Breast epithelium (tissue), 4 donors: ENCODE measurements at places on chromosomes 6 and 20. TPM values are rescaled to one million over a fixed set of nuclear protein-coding genes. Genes with fewer than 3 reads are reported as not detected.

DNA sequence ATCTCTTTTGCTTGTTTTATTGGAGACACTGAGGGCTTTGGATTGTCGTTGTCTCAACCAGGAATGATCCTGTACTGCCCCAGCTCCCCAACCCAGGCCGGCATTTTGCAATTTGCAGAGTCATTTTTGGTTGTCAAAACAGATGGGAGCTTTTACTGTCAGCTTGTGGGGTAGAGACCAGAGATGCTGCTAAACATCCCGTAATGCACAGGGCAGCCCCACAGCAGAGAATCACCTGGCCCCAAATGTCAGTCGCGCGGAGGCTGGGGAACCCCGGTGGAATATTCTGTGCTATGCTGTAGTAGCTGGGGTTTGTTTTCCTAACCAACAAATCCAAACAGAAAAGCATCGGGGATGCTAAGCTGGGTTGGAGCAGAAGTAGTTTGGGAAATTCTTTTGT, 99.7 kb downstream of the TSHZ2 start:
- no peak for DNase-seq

- no peak for DNase-seq
Observed at GRCh38 chr6:145139895-145140294, 595.4 kb downstream of the EPM2A start.

- no peak for DNase-seq
Observed at GRCh38 chr6:110188791-110189190, 8.6 kb downstream of the CDC40 start.

The TGM2 gene
- 15.2 TPM for total RNA-seq

DNA sequence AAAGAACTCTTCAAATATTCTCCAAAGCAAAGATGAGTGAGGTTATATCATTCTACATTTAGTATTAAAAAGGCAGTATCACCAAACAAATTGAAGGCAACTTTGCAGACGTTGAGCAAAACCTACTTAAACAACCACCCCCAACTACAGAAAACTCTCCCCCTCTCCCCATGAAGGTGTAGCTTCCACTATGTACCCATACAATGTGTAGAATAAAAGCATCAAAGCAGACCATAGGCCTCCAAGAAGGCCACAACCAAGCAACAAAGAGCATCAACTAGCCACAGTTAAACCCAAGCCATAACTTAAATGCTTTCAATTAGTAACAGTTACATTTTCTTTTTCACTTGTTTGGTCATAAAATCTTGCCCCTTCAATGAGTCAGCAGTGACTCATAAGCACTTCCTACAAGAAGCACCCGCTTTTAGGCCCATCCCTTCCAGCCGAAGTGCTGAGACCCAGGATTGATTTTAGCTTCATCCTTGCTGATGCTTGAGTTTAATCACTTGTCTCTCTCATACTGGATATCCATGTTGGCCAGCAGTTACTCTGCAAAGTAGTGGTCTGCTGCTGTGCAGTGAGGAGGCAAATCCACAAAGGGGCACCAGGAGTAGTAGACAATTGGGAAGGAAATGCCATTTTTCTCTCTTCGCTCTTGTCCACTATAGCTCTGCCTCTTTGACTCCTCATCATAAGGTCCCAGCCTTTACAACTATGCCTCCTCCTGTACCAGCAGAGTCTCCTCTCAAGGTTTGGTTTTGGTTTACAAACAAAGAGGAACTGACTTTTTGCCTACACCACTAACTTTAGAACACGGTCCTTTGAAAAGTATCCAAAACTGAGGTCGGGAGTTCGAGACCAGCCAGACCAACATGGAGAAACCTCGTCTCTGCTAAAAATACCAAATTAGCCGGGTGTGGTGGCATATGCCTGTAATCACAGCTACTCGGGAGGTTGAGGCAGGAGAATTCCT, 8.4 kb upstream of the NUP153 start:
- DNase-seq, result no peak

The TP53INP2 gene
- total RNA-seq, result 4.7 TPM

The TDRD6 gene
- total RNA-seq, result 1.1 TPM

- DNase-seq, result no peak
Observed at GRCh38 chr20:7935027-7935551, 5.2 kb downstream of the HAO1 start.

The SNX21 gene
- 55.0 TPM for total RNA-seq

DNA sequence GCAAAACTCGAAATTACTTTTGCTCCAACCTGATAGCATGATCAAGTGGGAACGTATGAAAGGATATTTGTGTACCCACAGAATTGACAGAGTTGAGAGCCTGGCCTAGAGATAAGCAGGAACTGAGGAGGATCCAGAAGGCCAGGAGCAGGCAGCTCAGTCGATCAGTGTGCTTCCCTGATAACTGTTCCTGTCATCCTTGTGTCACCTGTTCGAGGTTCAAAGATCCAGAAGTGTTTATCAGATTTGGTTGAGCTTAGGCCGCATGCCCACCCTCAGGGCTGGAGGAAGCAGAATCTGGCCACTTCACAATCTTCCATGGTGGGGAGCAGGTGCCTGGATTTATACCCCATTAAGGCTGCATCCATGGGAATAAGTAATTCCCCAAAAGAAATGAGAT, 124.8 kb downstream of the QRSL1 start:
- no peak for DNase-seq

- no peak for DNase-seq
Observed at GRCh38 chr20:40810332-40811000, 121.4 kb upstream of the MAFB start.

DNA sequence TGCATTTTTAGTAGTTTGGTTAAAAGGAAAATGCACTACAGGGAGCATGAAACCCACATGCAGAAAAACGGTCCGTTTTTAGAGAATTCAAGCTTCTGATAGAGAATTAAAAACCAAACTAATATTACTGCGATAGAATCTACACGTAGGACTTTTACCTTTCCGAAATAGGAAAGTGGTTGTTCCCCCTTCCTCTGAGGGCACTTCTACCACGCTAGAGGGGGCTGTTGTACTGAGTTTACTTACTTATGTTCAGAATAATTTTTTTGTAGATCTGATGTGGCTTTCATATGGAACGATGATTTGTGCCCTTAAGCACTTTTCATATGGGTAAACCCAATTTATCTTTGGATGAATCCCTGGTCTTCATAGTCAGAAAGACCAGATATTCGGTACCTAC, 264.3 kb upstream of the PLN start:
- no peak for DNase-seq

DNA sequence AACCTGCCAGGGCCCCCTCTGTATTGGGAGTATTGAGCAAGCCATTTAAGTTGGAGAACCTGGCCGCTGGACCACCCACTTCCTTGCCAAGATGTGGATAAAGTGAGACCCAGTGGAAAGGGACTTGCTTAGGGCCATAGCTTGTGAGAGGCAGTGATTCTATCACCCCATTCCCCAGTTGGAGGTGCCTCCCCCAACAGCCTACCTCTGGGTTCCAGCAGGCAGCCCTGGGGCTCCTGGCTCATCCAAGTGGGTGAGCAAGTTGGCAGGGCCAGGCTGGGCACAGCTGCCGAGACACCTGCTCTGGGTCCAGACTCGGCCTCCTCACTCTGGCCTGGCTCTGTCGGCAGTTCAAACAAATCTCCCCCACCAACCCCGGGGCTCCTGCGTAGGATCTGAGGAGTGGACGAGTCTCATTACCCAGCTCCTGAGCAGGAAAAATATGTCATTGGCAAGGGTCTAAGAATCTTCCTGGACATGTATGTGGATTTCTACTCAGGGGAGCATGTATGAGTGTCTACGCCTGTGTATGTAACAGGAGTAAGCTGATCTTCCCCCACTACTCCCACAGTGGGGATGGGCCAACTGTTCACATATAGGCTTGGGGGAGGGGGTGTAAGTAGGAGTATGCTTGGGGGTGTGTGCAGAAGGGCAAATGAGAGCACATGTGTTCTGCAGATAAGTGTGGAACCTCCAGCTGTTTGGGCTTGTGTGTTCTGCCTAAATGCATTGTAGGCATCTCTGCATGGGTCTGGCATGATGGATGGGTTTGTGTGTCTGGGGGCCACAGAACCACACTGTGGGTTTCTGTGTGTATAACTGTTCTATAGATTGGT, 1.9 kb downstream of the ID1 start:
- DNase-seq, result no peak

GRCh38 chr6:166318649-166319600, 10.7 kb upstream of the PRR18 start:
- DNase-seq, result no peak

- no peak for DNase-seq
Observed at GRCh38 chr6:30544666-30545272, 11.5 kb downstream of the GNL1 start.

DNA sequence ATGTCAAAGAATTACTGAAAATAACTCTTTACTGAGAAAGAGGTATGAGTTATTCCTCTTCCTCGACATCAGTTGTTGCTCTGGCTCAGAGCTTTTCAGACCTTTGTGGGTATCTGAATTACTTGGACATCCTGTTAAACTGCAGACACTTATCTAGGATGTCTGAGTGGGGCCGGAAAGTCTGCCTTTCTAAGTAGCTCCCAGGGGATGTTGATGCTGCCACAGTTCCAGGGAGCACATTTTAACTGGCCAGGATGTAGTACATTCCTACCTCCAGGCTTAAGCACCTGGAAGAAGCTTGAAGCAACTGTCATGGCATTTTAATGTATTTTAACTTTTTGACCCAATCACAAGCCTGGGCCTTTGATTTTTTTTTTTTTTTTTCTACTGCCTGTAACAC, 265.8 kb upstream of the PLCB4 start:
- DNase-seq, result no peak

DNA sequence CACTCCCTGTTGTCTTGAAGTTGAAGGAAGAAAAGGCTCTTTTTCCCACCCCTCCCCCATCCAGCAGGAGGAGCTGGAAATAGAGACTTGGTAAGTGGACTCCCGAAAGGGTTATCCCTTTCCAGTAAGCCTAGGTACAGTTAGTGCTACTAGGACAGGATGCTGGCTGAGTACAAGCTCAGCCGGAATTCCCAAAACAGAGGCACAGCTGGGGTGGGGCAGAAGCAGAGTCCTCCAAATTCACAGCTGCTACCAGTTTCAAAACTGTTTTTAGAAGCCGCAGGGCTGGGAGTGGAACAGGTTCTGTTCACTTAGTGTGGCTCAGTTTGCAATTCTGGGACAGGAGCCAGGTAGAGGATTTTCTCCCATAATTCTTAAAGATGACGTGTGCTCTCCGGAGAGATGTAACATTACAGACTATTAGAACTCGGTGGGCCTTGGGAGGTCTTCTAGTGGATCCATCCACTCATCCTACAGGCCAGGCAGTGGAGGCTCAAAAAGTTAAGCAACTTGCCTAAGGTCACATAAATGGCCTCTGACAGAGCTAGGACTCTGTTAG, 19.0 kb upstream of the UTRN start:
- DNase-seq, result peak; percentile 55

- DNase-seq, result no peak
Observed at GRCh38 chr6:156820089-156820798, 43.1 kb downstream of the ARID1B start.

DNA sequence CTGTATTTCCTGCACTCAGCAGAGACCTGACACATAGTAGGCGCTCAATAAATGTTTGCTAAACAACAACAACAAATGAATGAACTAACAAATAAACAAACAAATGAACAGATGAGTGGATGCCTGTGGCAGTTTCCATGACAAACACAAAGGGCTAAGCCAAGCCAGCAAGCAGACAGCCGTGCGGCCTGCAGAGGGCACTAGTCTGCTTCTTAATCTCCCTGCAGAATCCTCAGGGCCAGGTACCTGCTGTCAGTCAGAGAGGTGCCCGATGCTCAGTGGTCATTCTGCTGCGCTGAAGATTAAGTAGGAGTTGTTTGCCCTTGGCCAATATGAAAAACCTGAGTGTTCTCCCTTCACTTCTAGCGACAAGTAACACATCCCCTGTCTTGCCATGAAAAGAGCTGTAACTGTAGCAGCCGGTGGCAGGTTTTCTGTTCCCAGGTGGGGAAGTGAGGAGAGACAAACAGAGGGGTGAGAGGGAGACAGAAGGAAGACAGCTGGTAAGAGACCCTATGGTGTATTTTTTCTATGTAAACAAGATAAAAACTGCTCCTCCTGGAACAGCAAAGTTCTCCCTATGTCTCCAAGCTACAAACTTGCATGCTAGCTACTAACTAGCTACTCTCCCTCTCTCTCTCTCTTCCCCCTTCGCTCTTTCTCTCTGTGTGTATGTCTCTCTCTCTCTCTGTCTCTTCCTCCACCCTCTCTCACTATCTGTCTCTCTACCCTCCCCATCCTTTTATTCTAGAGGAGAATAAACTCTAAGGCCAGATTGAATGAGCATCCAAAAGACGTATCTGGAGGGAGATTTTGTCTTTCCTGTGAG, at the start of gene MC3R:
TSS of gene MC3R (plus strand) at position 779 of the 829 bp plus-strand sequence. CDS start 112 bp downstream, outside the sequence.
- peak; percentile 60 for DNase-seq

The NRSN1 gene
- not detected for total RNA-seq

The BCAS1 gene
- not detected for total RNA-seq

GRCh38 chr20:47160992-47161391, 195.5 kb downstream of the ZMYND8 start:
- DNase-seq, result no peak

The PGC gene
- 3.2 TPM for total RNA-seq

The RING1 gene
- total RNA-seq, result 11.8 TPM

DNA sequence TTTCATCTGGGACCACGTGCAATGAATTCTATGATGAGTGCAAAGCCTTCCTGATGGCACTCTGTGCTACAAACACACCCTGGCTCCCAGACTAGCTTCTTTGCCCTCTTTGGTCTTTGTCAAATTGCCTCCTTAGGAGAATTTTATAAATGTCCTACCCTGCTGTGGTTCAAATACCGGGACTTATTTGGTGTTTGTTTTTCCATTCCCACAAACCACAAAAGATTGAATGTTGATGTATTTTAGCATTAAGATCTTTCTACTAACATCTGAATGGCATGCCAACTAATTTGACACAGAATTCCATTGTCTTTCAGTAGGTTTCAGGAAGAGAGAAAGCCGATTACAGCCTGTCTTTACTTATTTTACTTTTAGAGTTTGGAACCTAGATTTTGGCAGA, 424.2 kb upstream of the SLC35B3 start:
- DNase-seq, result no peak

- no peak for DNase-seq
Observed at GRCh38 chr20:17647391-17648314, 34.4 kb downstream of the RRBP1 start.

DNA sequence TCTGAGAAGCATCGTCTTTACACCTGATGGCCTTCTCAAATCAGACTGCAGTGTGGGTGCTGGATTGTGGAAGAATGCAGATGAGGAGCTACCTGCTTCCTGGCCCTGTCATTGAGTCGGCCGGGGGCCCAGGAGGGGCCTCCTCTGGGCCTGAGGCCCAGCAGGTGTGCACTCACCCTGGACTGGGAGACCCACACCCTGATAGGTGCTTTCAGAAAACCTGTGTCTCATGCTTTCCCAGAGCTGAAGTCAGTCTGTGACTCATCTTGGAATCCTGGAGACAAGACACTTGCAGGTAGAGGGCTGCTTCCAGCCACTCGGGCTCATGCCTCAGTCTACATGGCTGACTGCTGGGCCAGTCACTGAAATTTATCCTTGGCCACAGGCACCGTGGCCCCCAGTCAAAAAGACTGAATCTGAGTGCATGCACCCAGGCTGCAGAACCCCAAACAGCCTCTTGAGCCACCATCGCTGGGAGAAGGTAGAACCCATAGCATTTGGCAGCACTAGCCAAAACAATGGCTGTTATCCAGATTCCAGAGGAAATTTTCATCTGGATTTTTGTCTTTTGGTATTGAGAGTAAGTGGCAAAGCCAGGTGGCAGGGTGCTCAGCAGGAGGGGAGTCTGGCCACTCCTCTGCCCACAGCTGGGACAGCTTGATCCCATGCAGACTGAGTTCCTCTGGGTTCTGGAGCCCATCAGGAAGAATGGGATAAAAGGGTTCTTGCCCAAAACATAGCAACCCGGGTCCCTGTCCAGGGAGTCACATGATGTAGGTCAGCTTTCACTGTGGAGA, 182.0 kb upstream of the CST7 start:
- peak; percentile 34 for DNase-seq

GRCh38 chr20:5971203-5971602, 20.8 kb downstream of the MCM8 start:
- DNase-seq, result no peak

- no peak for DNase-seq
Observed at GRCh38 chr6:13461805-13462204, 25.6 kb downstream of the GFOD1 start.
